ENCODE measurements at places on chromosomes 1 and 21. TPM values are rescaled to one million over a fixed set of nuclear protein-coding genes. Genes with fewer than 3 reads are reported as not detected.

DNA sequence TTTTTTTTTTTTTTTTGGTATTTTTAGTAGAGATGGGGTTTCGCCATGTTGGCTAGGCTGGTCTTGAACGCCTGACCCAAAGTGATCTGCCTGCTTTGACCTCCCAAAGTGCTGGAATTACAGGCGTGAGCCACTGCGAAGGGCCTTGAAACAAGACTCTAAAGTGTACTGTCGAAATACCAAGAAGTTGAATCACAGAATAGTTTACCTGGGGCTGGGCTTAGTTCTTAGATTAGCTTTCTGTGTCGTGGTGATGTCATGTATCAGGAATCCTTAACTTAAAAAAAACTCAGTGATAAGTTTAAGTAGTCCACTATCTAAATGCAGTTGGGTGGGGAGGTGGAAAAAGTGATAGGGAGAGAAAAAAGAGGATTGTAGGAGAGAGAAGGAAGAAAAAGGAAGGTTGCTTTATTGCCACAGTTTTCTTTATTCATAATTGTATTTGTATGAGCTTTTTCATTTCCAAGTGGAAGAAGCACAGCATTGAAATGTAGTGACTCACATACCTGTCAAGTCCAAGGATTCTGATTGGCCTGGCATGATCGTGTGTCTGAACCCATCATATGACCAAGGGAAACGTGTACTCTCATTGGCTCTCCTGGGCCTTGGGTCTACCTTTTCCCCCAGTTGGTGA is 13.4 kb downstream of the ITSN1 start:
- DNase-seq, result no peak

DNA sequence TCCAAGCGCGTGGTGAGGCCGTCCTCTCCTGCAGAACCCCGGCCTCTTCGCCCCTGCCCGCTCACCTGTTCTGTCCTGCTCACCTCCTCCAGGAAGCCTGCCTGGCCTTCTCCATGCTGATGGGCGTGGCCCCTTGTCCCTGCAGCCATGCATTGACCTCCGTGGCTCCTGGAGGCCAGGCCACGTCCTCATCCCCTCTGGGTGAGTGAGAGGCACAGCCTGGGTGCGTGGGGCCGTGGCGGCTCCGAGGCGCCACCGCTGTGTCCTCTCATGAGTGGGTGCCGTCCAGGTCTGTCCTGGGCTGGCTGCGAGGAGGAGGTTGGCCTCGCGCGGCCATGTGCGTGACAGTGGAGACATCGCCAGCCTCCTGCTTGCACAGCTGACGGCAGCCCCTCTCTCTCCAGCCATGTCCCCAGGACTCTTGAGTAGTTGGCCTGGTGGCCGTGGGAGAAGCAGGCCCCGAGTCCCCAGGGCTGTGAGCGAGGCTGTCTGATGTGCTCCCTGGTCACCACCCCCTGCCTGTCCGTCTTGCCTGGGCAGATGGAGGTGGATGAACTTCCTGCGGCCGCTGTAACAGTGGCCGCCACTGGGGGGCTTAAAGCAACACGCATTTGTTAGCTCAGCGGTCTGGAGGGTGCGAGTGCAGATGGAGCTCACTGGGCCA is 58.1 kb downstream of the PRKCZ start:
- DNase-seq, result no peak

DNA sequence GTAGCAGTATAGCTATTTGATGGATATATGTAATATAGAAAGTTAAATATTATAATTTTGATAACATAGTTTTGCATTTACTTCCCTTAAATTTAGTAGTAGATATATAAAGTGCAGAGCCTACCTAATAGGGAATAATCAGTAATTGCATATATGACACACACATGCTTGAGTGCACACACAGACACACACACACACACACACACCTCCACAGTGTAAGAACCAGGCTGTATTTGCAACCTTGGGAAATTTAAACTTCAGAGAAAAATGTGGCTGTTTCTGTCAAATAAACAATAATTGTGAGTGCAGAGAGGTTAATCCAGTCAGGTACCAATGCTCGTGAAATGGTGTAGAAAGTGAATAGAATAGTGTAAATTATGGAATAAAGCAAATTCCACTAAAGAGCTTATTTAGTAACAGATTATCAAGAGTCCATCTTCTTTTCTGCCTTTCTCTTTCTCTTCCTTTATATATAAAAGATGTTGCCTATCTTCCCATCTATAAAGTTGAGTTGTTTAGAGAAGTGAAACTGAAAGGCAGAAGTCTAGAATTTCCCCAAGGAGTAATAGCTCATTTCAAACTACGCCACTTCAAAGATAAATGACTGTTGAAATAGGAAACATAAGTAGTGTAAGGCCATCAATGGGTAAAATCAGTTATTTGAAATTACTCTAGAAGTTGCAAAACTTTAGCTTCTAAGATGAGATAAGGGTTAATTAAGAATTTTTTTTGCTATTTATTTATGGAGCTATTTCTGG is 273.7 kb downstream of the SRGAP2C start:
- DNase-seq, result no peak

DNA sequence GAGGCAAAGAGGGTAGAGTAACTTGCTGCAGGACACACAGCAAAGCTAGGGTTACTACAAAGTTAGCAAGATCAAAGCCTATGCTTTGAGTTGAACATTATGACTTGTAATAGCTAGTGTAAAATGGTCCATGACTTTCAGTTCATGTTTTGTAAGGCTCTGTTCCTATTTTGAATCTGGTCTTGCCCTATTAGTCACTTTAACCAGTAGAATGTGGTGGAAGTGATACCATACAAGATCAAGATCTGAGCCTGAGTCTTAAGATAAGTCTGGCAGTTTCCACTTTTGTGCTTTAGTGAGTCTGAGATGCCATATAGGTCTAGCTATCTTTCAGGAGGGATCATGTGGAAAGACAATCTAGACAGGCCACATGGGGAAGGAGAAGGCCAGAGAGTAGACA is 282.1 kb upstream of the BRINP3 start:
- DNase-seq, result no peak

DNA sequence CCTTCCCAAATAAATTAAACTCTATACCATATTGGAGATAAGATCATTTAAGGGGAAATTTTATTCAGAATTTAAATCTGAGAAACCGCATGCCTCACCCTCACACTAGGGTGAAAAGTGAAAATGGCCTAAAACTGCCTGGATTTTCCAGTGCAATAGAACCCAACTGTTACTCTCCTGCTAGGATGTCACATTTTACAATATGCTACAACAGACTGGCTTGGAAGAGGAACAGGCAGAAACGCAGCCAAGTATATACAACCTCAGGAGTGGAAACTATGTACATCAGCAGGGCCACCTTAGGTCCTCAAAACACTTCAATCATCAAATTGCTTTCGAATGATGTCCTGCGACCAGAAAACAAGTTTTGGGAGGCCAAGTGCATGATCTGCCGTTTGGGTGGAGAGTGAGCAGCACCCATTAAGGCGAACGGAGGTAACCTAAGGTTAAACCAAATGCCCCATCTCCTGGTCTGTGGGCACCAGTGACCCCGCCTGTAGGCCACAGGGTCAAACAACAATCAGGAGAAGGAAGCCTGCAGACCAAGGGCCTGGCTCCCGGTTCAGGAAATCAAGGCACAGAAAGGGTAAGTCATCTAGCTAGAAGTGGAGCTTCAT is 4.9 kb downstream of the RCAN1 start:
- no peak for DNase-seq

GRCh38 chr1:27351541-27352107 is 9.8 kb downstream of the SYTL1 start:
- DNase-seq, result no peak

- DNase-seq, result no peak
Observed at GRCh38 chr1:197614916-197615692, 160.2 kb downstream of the DENND1B start.

DNA sequence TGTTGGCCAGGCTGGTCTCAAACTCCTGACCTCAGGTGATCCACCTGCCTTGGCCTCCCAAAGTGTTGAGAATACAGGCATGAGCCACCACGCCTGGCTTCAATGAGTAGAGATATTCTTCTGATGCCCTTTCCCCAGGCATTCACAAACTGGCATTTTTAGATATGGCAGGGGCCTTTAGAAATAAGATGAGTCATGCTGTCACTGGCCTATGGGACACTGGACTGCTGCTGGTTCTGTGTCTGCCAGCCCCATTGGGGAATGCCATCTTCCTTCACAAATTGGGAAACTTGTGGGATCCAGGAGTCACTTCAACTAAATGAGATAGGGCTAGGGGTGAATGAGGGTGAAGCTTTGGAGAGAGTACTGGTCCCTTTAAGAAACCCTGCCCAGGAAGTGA is 16.0 kb downstream of the KLHDC8A start:
- DNase-seq, result no peak

DNA sequence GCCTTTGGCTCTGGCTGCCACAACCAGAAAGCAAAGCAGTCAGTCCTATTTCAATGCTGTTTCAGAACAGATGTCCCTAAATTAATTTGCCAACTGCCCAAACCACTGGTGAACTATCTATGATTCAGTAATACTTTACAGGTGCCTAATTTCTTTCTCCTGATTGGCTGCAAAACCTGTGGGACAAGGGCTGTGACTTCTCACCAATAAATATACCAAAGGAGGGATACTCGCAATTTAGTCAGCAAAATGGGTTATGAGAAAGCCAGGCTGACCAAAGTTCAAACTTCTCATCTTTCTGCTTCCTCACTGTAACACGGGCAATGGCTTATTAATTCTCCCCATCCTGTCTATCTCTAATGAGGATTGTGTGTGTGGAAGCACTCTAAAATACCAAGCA is 12.8 kb downstream of the GPN2 start:
- no peak for DNase-seq

GRCh38 chr1:115429241-115429640 is 91.2 kb upstream of the NGF start:
- DNase-seq, result no peak

- DNase-seq, result no peak
Observed at GRCh38 chr21:18529254-18529653, 125.7 kb upstream of the TMPRSS15 start.

- no peak for DNase-seq
Observed at GRCh38 chr1:32695098-32695904, 7.3 kb downstream of the SYNC start.

DNA sequence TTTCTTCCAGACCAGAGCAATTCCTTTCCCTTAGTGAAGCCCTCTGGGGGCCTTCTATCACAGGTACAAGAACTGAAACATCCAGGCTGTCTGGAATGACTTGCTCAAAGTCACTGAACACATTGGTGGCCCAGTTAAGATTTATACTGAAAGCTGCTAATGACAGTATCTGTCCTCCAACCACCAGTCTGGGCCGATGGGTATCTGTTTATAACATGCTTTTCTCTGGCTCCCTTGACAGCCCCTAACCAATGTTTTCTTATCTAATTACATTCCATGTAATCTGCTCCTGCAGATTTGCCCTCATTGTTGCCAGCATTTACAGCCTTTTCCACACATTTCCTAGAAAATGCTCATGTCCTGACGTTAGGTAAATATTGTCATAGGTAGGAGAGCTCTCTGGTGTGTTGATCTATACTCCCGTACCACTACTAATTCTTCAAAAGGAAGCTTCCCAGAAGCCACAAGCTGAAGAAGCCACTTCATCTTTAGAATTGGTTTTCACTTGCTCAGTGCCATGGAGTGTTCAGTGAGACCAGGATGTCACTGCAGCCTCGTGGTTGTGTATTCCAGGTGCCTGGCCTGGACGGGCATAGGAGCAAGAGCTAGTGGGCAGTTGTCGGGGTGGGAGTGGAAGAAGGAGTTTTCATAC is 163.9 kb downstream of the TSEN15 start:
- DNase-seq, result no peak

GRCh38 chr1:29513357-29513756 is 277.0 kb downstream of the PTPRU start:
- peak; percentile 73 for DNase-seq

GRCh38 chr1:230186874-230187273 is 119.8 kb downstream of the GALNT2 start:
- peak; percentile 27 for DNase-seq

GRCh38 chr1:92482665-92483609 is 3.8 kb downstream of the GFI1 start:
- DNase-seq, result no peak

DNA sequence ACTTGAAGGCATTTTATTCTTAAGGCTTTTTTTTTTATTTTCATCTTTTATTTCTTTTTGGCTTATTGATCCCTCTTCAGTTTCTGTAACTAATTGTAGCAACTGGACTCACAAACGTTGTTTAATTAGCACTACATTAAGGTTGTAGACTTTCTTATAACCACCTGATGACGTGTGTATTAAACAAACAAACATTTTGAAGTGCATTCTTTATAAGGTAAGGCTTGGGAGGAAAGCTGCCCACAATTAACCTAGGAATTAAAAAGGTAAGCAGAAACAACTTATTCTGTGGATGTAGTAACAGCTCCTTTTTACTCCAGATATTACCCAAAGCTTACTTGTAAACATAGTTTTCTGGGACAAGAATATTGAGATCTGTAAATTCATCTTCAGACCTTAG is 55.0 kb downstream of the CAMSAP2 start:
- no peak for DNase-seq

DNA sequence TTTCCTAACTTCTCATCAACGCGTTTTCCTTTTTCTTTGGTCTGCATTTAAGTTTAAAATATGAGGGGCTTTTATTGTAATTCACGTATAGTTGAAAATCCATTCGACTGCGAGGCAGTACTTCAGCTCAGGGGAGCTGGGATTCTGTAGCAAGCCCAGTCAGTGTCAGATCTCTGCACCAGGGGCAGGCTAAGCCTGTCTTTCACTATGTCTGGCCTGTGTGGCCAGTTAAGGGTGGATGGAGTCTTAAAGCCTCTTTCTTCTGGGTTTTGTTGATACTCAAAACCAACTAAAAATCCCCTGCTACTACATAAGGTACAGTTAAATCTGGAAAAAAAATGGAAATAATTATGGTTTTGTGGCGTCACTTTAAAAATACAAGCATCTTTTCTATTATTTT is 124.7 kb downstream of the TYW3 start:
- DNase-seq, result no peak

- no peak for DNase-seq
Observed at GRCh38 chr1:92994105-92994712, 32.9 kb upstream of the DIPK1A start.

CD1B gene
- not detected for total RNA-seq

CAPN8 gene
- not detected for total RNA-seq

KAZN gene
- 47.1 TPM for total RNA-seq

TCHHL1 gene
- total RNA-seq, result not detected

TMIGD3 gene
- not detected for total RNA-seq

INAVA gene
- total RNA-seq, result 2.0 TPM

CFAP126 gene
- total RNA-seq, result not detected

LCE1B gene
- total RNA-seq, result not detected

Measured in osteocyte (in vitro differentiated cells).